ENCODE measurements at places on chromosomes 3 and 15.

DNA sequence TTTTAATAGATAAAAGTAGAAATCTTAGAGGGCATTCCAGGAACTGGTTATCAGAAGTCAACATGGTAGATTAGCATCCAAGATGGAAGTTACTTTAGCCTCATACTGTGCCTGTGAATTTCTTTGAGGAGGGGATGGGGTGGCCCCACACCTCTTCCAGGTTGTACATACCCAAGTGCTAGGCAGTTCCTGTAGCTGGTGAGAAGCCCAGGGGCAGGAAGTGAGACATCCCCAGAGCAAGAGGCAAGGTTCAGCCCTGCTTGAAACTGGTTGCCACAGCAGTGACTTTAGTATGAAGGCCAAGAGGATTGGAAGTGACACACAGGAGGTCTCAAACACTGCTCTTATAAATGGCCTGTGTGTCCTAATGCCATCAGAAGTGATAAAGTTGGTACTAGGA, 11.9 kb downstream of the GTPBP8 start:
- peak; percentile 66 for DNase-seq

DNA sequence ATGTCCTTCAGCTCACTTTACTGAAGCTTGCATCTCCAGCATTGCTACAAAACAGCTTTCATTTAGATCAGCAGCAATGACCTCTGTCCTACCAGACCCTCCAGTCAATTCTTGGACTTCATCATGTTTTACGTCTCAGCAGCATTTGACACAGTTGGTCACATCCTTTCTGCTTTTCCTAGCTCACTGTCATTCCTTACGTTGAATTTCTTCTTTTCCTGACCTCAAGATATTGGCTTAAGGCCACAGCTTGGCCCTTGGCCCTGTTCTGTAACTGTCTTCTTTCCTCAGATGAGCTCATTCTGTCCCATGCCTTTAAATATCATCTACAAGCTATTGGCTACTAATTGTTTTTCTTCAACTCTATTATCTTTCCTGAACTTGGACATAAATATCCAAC, 576.2 kb upstream of the KCNMB2 start:
- DNase-seq, result no peak

DNA sequence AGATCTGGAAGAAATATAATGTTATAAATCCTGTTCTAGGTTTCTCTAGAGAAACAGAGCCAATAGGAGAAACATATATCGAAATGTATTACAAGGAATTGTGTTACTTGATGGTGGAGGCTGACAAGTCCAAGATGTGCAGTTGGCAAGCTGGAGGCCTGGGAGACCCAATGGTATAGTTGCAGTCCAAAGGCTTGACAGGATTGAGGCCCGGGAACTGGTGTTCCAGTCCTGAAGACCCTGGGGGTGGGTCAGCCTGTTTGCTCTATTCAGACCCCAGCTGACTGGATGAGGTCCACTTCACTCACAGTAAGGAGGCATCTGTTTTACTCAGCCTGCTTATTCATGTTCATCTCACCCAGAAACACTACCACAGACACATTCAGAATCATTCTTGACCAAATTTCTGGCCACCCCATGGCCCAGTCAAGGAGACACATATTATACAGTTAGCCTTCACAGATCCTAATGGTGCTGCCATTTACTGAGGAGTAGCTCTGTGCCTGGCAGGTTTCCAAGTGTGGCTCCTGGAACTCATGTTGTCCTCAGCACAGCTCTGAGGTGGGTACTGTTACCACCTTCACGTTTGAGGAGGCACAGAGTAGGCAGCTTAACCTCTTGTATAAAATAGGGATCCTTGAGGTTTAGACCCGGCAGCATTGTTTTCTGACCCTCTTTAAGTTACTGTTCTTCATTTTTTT, 3.7 kb downstream of the TRAK1 start:
- DNase-seq, result no peak

DNA sequence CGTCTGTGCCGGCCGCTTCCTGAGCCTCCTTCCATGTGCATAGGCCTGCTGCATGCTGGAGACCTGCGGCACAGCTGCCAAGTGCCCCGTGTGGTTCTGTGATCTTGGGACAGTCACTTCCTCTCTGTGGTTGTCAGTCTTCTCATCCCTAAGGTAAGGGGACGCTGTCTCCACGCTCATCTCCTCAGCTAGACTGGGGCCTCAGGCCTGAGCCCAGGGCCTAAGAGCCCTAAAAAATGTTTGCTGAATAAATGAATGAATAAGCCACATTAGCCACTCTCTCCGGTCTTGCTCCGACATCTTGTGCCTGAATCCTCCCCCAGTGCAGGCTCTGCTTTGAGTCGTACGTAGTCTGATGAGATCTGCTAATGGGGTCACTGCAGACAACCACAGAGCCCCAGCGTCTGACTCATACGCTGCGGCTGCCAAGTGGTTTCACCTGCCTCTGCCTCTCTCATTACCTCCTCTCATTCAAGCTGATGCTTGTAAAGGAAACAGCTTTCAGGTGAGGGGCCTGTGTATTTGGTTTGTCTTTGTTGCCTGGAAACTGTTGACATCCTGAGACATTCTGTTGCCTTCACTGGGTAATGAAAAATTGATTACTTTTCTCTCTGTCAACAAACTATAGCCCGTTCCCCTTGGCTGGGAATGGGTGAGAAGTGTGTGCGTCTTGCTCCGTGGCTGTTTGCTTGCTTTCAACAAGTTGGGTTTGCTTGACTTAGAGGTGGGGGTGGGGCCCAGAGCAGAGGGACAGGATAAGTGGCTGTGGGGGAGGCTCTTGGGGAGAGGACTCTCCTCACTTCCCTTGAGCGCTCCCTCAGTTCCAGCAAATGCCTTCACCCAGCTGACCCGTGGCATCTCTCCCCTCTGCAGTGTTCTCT, 15.9 kb downstream of the RPLP1 start:
- DNase-seq, result peak; percentile 87

- peak; percentile 83 for DNase-seq
These were observed 83.9 kb downstream of the CHSY1 start for GRCh38 chr15:101167753-101168462.

DNA sequence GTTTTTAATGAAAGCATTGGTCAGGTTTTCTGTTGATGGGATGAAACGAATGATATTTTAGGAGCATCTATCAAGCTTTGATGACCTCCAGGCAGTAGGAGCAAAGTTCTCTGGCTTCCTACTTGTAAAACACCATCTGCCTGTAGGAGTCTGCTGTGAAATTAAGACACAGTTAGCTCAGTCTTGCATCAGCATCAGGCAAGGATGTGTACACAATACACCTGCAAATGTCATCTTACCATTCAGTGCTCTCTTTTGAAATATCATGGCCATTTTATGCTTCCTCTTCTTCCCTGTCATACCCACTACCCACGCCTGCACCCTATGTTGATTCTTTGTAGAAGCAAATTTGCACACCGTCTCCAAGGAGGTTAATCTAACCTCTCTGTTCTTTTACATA, 38.2 kb downstream of the B3GALNT1 start:
- no peak for DNase-seq

GRCh38 chr3:187737368-187738070, 7.7 kb downstream of the BCL6 start:
- peak; percentile 70 for DNase-seq

- DNase-seq, result no peak
These were observed 66.4 kb upstream of the AGTR1 start for GRCh38 chr3:148631124-148631903.

DNA sequence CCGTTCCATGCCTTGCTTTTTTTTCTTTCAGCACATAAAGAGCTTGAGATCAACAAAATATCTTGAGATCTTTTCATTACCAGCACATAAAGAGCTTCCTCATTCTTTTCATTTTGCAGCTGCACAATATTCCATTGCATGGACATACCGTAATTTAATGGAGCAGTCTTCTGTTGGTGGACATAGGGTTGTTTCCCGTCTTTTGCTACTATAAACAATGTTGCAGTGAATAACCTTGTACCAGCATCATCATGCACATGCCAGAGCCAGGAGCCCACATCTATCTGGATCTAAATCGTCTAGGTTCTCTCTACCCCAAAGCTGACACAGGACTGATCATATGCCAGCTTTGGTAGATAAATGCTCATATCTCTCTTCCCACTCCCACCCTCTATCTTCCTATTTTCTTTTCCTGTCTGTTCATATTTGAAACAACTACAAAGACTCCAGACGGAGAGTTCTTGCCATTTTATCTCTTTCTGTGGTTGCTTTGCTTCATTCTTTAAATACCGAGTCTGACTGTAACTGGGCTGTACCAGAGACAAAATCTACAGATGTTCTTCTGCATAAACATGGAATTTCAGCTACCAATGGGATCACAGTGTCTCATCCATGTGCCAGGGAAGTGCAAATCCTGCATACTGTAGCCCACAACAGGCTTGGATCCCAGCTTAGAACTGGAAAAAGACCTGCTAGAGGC, 47.1 kb upstream of the AKAP13 start:
- no peak for DNase-seq

GRCh38 chr15:67790610-67791319, 34.5 kb upstream of the SKOR1 start:
- DNase-seq, result no peak

DNA sequence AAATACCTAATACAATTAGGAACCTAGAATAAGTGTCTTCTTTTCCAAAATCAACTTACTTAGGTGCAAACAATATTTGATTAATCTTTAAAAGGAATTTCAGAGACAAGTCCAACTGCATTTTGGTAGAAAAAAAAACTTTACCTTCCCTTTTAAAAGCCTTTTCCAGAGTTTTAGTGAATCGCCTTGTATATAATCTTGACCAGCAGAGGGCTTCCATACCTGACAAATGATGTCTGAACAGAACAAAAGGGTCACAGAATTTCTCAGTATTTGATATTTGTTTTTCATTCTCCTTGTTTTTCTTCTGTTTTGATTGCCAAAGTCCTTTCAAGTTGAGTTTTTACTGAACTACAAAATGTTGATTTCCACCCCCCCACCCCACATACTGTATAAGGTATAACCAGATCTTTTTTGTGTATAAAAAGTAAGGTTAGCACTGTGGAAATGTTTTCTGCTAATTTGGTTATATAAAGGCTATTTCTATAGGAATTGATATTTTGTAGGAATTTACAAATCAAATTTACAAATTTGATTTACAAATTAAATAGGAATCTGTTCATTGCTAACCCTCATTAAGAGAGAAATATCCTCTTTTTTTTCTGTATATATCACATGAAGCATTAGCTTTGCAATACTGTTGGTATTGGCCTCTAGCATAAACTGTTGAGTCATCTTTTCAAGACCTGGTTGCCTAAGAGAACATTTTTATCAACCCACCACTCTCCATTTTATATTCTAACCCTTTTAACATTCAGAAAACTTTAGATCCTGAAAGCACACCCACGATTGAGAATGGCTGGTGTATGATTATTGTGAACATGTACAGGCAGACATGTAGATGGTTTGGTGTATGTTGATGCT, 464.1 kb upstream of the RARB start:
- no peak for DNase-seq

DNA sequence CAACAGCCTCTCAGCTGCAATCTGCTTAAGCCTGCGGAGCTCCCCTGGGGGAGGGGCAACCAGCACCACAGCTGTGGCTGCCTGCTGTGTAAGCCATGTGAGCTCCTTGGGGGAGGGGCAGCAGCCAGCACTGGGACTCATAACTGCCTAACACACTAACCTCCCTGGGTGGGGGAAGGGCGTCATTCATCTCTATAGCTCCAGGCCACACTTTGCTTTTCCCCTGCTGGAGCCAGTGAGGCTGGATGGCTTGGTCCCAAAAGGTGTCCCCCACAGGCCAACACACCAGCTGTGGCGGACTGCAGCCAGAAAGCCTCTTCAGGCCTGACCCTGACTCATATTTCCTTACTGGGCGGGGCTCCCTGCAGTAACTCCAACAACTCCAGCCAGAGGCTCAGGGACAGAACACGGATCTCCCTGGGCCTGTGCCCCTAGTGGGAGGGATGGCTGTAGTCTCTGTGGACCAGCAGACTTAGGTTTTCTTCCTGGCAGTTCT, 129.8 kb downstream of the PPM1L start:
- DNase-seq, result no peak

DNA sequence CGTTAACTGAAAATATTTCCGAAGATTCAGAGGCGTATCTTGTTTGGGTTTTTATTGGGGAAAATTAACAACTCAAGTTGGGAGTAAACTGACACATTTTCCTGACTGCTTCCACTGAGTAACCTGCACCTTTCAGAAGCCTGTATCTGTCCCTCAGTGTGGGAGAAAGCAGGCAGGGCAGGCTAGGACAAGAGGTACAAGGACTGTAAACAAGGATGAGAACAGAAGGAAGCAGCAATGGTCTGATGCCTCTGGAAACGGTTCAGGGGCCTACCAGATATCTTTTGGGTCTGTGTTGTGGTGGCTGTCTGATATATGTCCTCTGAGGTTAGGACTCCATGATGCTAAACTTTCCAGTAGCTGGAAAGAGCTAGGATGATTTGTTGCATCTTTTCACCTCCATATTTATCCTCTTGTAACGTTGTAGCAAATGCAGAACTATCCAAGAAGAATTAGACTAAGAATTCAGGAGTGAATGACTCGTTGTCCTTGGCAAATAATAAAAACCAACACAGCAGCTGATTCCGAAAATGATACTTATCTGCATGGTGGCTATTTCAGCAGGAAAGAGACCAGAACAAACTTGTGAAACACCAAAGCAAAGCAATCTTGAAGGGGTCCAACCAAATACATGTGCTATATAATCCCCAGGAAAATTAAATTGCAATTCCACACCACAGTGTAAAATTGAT, 195.9 kb upstream of the ICE2 start:
- no peak for DNase-seq

DNA sequence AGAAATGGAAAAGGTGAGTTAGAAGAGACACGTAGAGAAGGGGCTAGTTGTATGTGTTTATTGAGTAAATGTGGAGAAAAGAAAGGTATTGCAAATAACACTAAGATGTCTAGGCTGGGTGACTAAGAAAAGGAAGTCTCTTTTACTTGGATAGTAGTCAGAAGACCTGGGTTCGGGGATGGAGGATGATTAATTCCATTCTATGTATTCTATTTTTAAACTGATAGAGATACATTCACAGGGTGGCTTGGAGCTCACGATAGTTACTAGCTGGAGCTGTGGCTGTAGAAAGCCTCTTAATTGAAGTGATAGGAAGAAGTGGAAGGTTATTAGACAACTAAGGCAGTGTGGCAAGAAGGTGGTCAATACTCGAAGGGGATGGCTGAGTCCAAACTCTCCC, 65.9 kb upstream of the TNIK start:
- DNase-seq, result no peak

GRCh38 chr3:127817406-127817841, 4.9 kb downstream of the MGLL start:
- no peak for DNase-seq

DNA sequence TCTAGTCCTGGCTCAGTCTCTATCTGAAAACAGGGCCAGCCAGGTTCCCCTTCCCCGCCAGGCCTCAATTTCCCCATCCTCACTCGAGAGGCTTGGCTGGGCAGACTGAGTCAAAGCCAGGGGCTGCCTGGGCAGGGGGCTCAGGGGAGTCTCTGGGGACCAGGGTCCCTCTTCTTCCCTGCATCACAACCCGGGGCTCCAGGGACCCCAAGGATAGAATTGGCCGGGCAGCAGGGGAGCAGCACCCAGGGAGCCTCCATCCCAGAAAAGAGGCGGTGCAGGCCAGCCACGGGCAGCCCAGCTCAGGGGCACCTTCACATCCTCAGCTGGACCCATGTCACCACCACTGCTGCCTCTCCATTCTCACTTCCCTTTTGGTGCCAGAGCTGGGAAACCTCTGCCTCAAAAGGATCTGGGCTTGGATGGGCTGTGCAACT, 13.3 kb upstream of the PLXND1 start:
- DNase-seq, result no peak

- DNase-seq, result no peak
These were observed at the start of gene ROBO2 for GRCh38 chr3:77039606-77040171. ROBO2 (plus strand) TSS chr3:77040099; CDS start chr3:77040786, 687 bp downstream.

GRCh38 chr3:190217081-190217480, 96.4 kb upstream of the P3H2 start:
- DNase-seq, result no peak
